Stimulated activated CD4-positive, alpha-beta T cell treated with anti-CD3 and anti-CD28 coated beads, Interleukin-1b, Interleukin-23, amount 100 ng/mL, for 1 hour (primary cell): ENCODE measurements at places on chromosomes 12 and 14.

- DNase-seq, result no peak
Observed at GRCh38 chr14:69242311-69243224, 17.4 kb upstream of the GALNT16 start.

GRCh38 chr12:46486588-46486987, 114.0 kb upstream of the SLC38A2 start:
- DNase-seq, result no peak

DNA sequence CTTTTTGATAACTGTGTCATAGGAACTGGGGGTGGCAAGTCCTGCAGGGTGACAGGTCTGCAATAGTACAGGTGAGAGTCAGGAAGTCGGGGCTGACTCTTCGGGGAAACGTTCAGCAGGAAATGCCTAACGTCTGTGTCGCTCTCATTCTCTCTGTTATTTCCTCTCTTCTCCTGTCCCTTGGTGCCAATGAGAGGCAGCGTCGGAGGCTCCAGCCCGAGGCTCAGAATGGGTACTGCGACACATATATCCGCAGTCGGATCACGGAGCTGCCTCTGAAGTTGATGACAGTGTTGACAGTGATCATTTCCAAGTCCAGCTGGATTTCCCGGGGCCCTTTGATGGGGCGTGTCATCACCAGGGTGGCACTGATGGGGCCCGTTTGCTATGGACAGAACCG, 2.7 kb upstream of the TC2N start:
- peak; percentile 10 for DNase-seq

- peak; percentile 48 for DNase-seq
Observed at GRCh38 chr12:111404362-111405148, 1.2 kb upstream of the SH2B3 start.

DNA sequence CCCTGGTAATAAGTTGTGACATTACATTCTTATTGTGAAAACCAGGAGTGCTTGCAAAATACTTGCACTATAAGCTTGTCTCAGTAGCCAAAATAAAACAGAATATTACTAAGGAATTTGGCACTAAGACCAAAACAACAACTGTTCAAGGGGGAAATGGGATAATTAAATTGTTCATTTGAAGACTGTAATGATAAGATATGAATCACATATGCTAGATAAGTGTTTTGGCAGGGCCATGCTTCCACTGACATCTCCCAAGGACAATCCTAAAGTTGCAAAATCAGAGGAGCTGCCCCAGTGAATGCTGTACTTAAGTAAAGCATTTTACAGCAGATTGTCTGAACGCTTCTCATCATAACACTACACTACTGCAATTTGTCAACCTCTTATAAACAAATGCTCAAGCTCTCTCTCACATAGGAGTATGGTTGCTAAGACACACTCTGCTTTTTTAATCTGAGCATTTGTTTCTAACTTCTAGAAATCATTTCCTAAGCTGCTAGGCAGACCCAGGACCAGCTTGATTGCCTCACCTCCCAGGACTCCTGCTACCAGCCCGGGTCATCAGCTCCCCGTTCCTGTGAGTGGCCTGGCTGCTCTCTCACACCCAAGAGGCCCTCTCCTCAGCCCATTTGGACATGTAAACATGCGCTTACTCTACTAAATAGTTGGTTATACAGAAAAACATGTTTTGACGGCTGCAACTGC, 191.5 kb downstream of the PAX9 start:
- no peak for DNase-seq

- no peak for DNase-seq
Observed at GRCh38 chr14:76910371-76910890, 84.2 kb downstream of the LRRC74A start.

DNA sequence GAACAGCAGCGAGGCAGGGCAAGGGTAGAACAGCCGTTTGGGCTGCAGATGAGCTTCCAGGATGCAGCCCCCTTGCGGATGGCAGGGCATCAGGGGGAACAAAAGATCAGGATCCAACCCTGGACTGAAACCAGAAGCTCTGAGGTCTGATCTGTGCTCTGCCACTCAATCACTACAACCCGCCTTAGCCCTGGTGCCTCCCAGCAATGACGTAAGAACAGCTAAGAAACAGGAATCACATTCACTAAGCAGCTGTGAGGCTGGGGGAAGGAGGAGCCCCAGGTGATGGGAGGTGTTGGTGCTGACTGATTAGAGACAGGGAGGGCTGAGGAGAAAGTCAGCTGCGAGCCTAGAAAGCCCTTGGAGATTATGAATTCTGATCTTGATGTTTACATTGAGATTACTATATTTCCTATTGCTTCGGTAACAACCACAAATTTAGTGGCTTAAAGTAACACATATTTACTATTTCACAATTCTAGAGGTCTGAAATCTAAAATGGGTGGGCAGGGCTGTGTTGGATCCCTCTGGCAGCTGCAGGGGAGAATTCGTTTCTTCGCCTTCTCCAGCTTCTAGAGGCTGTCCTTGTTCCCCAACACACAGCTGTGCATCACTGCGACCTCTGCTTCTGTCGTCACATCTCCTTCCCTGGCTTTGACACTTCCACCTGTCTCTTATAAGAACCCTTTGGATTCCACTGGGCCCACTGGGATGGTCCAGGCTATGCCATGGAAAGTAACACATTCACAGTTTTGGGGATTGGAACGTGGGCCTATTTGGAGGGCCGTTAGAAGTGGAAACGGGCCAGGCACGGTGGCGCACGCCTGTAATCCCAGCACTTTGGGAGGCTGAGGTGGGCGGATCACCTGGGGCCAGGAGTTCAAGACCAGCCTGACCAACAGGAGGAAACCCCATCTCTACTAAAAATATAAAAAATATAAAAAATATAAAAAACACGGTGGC, 6.1 kb upstream of the CD9 start:
- no peak for DNase-seq
